NCI-H187 treated with DMSO at 0.1 percent for 48 hours (cell line): ENCODE measurements at places on chromosomes 6 and 20.

DNA sequence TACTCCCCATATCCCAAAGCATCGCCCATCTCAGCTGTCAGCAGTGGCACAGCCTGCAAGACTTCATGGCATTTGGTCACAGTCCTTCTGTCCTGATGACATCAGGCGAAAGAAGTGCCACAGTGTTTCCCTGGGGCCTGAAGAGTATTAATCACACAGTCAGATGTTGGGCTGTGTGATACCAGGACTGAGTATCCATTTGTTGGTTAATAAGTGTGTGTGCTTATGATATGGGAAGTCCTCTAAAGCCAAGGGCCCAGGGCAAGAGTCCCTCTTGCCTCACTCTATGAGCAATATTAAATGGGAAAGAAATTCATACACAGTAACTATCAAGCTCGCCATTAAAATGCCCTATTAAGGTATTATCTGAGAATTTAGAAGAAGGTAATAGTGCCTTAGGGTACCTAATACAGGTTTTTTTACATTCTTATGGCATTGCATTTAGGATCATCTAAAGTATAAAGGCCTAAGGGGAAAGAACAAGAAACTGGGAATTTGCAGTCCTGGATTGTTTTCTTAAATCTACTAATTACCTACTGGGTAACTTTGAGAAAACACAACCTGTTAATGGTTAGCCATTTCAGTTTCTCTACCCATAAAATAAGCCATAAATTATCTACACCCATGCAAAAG is 204.1 kb upstream of the PREP start:
- DNase-seq = no peak

GRCh38 chr6:141484711-141485110 is 648.0 kb upstream of the GJE1 start:
- no peak for DNase-seq

- DNase-seq = no peak
Measured at GRCh38 chr6:22068561-22069305, 228.1 kb downstream of the PRL start.

DNA sequence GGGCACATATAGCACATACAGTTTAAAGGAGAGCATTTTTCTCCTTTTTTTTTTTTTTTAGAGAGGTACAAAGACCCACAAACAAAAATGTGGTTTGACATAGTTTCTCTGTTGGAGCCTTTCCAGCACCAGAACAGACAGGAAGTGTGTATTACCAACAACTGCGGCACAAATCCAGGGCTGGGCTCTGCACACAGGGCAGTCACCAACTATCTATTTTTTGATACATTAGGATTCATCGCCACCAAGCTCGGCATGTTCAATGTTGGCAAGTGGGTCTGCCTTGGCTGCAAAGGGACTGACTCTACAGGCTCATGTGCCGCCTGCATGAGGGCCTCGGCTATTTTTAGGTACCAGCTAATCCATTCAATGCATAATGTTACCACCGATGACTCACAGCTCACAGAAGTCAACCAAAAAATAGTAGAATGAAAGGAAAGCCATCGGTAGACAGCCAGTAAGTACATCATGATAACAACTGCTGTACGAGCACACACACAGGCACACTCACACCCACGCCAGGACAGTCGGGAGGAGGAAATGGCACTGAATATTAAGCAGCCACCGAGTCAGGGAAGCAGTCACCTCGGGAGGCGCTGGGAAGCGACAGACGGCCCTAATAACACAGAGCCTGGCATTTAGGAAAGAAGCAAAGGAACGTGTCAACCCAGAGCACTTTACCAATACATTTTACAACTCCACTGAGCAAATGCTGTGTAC is 81.6 kb downstream of the GMPR start:
- no peak for DNase-seq
